ENCODE measurements at places on chromosomes 7 and 10.

DNA sequence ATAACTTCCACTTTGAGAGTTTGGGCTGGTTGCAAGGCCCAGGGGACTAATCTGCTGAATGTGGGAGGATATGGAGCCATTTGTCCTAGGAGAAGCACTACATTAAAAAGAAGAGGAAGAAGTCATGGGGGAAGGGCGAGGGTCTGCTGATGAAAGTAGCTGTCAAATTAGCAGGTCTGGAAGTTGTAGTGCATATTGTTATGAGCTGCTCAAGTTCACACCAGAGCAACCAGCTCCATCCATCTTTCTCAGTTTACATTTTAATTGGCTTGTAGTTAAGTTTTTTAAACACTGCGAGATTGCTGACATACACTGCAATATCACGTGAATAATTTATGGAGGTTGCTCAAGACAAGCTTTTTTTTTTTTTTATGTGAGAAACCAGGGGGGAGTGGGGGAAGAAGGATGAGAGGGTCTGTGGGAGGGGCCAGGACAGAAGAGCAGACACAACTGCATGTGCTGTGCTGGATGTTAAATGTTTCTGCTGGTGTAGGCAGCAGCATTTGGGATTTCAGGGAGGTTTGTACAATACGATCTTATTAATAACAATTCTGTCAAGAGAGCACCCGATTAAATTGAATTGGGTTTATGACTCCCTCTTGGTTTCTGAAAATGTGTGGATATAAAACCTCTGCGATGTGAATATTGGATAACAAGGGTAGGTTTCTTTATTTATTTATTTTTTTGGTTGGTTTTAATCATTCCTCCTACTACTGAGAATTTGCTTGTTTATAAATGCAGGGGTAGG, 759.0 kb upstream of the GALNT17 start:
- DNase-seq = no peak

- DNase-seq = no peak
Observed at GRCh38 chr7:22587322-22587721, 87.3 kb upstream of the STEAP1B start.

- no peak for DNase-seq
Observed at GRCh38 chr7:157689269-157690057, 352.7 kb downstream of the DNAJB6 start.

GRCh38 chr7:147406521-147407135, 1183.9 kb upstream of the C7orf33 start:
- no peak for DNase-seq

DNA sequence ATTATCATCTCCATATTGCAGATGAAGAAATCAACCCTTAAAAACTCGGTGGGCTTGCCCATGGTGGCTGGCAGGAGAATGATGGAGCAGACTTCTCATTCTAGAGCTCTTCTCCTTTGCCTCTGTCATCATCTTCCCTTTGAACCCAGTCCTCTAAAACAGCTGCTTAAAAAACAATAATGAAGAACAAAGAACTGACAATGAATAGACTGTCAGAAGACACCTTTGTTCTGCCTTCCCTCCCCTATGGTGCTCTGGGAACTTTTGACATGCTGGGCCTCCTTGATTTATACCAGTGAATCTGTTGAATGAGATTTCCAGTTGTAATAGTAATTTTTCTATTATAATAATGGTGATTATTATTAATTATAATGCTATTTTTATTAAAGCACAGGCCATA, 103.0 kb downstream of the SORCS3 start:
- no peak for DNase-seq

GRCh38 chr7:123569352-123570010, 11.9 kb upstream of the NDUFA5 start:
- no peak for DNase-seq

DNA sequence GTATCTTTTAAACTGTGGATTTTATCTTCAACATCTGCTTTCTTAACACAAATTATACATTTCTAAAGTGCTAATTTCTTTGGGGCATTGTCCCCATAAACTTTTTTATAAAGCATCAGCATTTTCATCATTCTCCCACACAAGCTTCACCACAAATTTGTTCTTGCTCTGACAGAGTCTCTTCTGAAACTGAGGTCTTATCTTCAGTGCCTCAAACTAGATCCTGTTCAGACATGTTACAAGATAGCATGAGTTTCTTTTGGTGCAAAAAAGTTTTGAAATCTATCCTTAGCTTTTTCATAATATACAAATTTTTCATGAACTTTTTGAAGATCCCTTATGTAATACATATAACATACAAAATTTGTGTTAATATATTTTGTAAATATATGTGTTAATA, 346.6 kb downstream of the IPMK start:
- DNase-seq = no peak

- no peak for DNase-seq
Observed at GRCh38 chr7:116544487-116544886, 19.7 kb downstream of the CAV1 start.

- DNase-seq = no peak
Observed at GRCh38 chr10:46520381-46520780, 36.1 kb downstream of the GPRIN2 start.

DNA sequence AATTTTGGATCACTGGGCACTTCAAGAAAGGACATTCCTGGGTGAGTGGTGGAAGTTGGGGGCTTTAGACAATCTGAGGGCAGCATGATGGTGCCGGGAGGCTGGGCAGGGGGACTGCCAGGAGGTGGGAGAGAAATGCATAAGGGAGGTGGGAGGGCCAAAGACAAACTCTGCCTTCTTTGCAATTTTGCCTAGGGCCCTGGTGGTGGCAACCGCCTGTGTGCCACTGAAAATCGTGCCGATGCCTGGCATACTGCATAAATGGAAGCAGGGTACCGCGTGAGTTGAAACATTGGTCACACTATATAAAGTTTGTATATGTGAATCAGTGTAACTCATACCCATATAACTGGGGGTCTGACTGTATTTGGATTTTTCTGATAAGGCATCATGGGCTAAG, 3.3 kb downstream of the LUC7L2 start:
- DNase-seq = no peak

DNA sequence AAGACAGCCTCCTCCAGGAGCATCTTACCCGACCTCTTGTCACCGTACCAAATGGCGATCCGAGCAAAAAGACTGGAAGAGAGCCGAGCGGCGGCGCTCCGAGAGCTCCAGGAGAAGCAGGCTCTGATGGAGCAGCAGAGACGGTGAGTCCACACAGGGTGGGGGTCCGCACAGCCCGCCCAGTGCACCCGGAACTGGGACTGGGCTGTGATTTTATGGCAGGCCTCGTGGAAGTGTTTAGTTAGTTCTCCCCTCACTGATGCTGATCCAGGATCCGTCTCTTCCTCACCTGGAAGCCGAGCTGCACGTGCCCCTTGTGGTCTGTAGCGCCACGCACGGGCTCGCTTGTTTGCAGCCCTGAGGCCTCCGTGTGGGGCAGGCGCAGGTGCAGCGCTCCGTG, 19.6 kb downstream of the LRRC27 start:
- DNase-seq = no peak

- no peak for DNase-seq
Observed at GRCh38 chr7:113945018-113945938, 26.5 kb upstream of the PPP1R3A start.

DNA sequence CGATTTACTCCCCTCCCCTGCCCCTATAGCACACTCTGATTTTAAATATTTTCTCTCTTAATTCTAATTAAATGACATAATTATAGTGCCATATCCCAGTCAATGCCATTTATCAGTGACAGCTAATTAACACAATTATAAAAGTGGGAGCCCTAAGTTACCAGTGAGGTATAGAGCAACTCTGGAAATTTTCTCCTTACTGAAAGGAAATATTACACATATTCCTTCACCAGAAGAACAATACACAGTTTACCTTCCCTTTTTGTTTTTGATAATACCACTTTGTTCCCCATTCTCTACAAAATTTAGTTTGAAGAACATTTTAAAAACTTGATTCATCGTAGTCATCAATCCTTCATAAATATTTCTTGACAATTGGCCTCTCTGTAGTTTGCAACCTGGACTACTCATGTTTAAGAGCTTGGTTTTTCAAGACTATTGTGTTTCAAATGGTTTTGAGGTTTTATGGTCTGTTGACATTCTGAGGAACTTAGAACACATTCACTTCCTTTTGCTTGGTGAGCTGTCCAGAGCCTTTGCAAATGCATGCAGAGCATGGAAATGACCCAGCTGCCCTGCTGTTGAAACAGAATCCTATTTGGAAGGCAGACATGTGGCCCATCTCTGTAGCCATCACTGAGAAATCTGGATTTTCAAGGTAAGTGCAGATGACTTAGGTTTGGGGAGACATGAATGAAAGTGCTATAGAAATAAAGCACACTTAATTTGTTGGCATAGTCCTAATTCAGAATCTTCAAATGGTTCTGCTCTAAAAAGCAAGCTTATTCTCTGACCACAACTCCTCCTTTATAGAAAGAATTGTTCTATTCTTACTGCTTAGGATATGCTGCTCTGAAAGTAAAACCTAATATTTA, at the start of gene GPR141:
TSS of gene GPR141 (plus strand) at position 521 of the 875 bp plus-strand sequence. CDS start 56,628 bp downstream, outside the sequence.
- no peak for DNase-seq

DNA sequence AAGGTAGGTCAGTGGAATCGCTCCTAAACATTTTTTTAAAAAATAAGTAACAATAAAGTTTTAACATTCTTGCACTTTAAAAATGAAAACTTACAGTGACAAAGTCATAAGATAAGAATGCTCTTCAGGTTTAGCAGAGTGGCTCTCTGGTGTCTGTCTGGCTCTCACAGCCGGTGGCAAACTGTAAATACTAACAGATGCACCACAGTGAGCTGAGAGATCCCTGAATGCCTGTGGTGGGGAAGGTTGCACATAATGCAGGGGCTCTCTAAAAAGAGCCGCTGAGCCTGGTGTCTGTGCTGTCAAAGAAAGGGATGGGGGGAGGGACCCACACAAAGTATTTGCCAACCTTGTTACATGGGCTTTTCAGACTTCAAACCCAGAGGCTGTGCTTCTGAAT, 498.3 kb downstream of the CCSER2 start:
- DNase-seq = no peak

- DNase-seq = no peak
Observed at GRCh38 chr7:7524121-7524520, 11.6 kb downstream of the COL28A1 start.

- DNase-seq = no peak
Observed at GRCh38 chr10:78759456-78760120, 309.2 kb upstream of the ZMIZ1 start.

DNA sequence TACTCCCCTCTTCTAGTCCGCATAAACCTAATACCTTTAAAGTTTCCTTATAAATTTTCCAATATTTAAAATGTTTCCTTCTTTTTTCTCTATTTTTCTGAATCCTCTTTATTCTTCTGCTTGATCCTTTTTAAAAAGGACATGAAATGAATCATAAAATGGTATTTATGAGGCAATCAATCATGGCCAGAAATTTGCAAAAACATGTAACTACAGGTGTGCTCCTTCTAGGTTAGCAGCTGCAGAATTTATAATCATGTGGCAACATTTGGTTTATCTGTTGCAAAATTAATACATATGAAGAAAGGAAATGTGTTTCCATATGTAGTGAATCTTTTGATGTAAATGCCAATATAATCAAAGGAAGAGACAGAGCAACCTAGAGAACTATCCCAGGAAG, 1008.5 kb downstream of the ANKRD7 start:
- DNase-seq = no peak

- no peak for DNase-seq
Observed at GRCh38 chr10:133208466-133208865, 21.6 kb upstream of the UTF1 start.

- no peak for DNase-seq
Observed at GRCh38 chr7:78852951-78853350, 600.5 kb downstream of the MAGI2 start.

DNA sequence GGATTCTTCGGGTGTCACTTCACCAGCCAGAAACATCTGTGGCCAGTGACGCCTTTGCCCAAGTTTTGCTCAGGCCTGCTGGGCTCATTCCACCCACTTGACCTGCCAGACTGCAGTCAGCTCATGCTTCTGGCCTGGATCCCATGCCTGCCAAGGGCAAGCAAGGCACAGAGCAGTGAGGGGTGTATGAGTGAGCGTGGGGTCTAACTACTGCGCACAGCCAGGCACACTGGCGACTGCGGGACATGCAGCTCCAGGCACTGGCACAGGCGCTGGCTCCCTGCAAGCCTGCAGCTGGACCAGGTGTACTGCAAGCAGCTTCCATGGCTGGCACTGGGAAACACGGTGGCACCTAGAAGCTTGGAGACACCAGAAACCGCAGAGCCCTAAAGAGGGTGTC, 80.1 kb downstream of the MTERF1 start:
- no peak for DNase-seq

DNA sequence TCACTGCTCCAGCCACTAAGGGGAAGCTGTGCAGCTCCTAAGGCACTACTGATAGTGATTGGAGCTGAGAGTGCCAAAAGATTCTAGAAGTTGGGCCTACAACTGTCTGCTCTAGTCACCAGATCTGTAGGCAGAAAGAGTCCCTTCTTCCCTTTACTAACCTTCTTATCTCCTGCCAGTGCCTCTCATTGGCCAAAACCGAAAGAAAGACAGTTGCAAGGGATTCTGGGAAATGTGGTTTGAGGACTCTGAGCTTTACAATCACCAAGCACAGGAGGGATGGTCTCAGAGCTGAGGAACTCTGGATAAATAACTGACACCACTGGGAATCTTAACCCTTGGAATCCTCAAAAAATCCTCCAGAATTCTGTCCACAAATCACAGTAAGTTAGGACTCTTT, 615.8 kb downstream of the CCSER2 start:
- DNase-seq = no peak

GRCh38 chr7:45055594-45056219, 33.1 kb downstream of the NACAD start:
- DNase-seq = no peak
